Activated T-helper 1 cell treated with anti-CD3 and anti-CD28 coated beads, Interleukin-12 subunit alpha, Interleukin-12 subunit beta, Interleukin-2, Interleukin-4 antibody, amounts not matched to agents 30 ng/mL and 10 ng/mL and 1 ng/mL, durations not matched to agents 14 hours and 24 hours and 36 hours (primary cell): ENCODE measurements at places on chromosomes 16 and 17.

DNA sequence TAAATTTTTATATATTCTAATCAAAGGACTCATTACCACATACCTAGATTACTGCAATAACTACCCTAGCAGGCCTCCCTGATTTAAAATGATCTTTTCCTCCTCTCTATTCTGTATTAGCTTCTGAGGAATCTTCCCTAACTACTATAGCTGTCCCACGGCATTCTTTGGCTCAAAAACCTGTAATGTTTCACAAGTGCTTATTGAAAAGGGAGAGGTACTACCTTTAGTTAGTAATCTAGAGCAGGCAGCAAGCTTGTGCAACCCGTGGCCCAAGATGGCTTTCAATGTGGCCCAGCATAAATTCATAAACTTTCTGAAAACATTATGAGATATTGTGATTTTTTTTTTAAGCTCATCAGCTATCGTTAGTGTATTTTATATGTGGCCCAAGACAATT, 71.0 kb upstream of the CORO6 start:
- H3K36me3 ChIP-seq, result peaks cover 24% of the 10 kb centered on the region
- H3K4me1 ChIP-seq, result peaks cover 17% of the 10 kb centered on the region
- H3K4me3 ChIP-seq, result no peak overlapping the region
- no peaks in the 10 kb centered on the region for H3K27me3 ChIP-seq
- H3K27ac ChIP-seq, result peak overlapping the region; percentile 59
- no peak for DNase-seq

DNA sequence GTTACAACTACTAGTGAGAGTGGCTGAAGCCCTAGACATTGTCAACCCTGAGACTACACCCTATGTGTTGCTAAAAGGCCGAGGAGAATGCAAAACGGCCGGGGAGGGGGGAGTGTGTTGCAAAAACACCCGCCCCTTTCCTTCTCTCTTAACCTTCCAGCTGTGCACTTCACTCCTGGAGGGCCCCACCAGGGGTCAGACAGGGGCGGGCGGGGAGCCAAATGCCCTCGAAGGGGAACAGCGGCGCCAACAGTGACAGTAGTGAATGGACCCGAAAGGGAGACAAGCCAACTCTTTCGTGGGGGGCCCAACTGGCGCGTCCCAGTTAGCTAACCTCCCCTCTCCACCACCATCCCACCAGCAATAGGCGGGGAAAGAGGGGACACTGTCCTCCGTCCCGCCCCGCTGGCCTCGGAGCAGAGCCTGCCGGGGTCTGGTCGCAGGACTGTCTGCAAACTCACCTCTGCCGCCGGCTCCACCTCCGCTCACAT, 352 bp downstream of the MARF1 start:
- peak overlapping the region; percentile 96 for H3K4me3 ChIP-seq
- peaks cover 13% of the 10 kb centered on the region for H3K36me3 ChIP-seq
- no peaks in the 10 kb centered on the region for H3K27me3 ChIP-seq
- H3K27ac ChIP-seq, result peak overlapping the region; percentile 96
- H3K4me1 ChIP-seq, result peaks cover 52% of the 10 kb centered on the region
- DNase-seq, result peak; percentile 65

GRCh38 chr17:82242977-82243647, 14.3 kb downstream of the SLC16A3 start:
- no peak overlapping the region for H3K27ac ChIP-seq
- peaks cover 41% of the 10 kb centered on the region for H3K36me3 ChIP-seq
- no peaks in the 10 kb centered on the region for H3K27me3 ChIP-seq
- H3K4me1 ChIP-seq, result peaks cover 32% of the 10 kb centered on the region

- no peak overlapping the region for H3K27ac ChIP-seq
- H3K36me3 ChIP-seq, result no peaks in the 10 kb centered on the region
- H3K27me3 ChIP-seq, result peaks cover 11% of the 10 kb centered on the region
- no peak for DNase-seq
- no peaks in the 10 kb centered on the region for H3K4me1 ChIP-seq
- H3K4me3 ChIP-seq, result no peak overlapping the region
These were observed 2.0 kb upstream of the KRTAP9-6 start for GRCh38 chr17:41263212-41263611.

GRCh38 chr17:11557727-11558452, 40.4 kb upstream of the DNAH9 start:
- H3K4me1 ChIP-seq, result no peaks in the 10 kb centered on the region
- DNase-seq, result no peak
- no peaks in the 10 kb centered on the region for H3K27me3 ChIP-seq
- H3K4me3 ChIP-seq, result no peak overlapping the region
- no peak overlapping the region for H3K27ac ChIP-seq
- H3K36me3 ChIP-seq, result no peaks in the 10 kb centered on the region

DNA sequence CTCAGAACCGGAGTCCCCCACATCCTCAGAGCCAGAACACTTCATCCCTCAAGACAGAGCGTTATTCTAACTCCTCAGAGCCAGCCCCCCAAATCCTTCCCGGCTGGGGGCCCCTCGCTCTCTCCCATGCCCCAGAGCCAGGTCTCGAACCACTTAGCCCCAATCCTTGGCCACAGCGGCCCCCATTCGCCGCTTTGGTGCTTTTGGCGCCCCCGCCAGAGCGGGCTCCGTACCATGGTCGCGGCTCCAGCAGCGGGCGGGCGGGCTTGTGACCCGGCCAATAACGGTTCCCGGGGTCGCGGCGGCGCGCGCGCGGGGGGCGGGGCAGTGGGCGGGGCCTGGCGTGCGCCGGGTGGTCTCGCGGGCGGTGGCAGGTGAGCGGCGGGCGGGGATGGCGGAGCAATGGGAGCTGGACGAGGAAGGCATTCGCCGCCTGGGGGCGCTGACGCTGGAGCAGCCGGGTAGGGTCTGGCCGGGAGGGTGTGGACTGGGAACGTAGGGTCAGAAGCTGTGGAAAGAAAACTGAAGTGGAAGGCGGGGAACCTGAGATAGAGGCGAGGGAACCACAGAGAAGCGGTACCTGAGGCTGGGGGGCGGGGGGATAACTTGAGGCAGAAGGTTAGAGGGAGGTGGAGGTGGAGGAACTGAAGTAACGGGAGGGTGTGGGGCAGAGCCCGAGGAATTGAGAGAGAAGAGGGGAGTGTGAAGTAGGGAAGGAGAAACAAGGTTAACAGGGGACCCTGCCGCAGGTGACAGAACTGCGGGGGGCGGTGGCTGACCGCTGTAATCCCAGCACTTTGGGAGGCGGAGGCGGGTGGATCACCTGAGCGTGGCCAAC, at the start of the genes KCTD19 and LRRC36:
TSS of gene KCTD19 (minus strand) at position 270 of the 838 bp plus-strand sequence. CDS start at position 236, 34 bp downstream.
TSS of gene LRRC36 (plus strand) at position 344 of the 838 bp plus-strand sequence. CDS start at position 392, 48 bp downstream.
- H3K27me3 ChIP-seq, result peaks cover 45% of the 10 kb centered on the region
- H3K4me3 ChIP-seq, result peak within 1 kb of the TSS; percentile 87
- peaks cover 5% of the 10 kb centered on the region for H3K4me1 ChIP-seq
- no peaks in the 10 kb centered on the region for H3K36me3 ChIP-seq
- H3K27ac ChIP-seq, result peak within 1 kb of the TSS; percentile 56
- DNase-seq, result peak; percentile 34

DNA sequence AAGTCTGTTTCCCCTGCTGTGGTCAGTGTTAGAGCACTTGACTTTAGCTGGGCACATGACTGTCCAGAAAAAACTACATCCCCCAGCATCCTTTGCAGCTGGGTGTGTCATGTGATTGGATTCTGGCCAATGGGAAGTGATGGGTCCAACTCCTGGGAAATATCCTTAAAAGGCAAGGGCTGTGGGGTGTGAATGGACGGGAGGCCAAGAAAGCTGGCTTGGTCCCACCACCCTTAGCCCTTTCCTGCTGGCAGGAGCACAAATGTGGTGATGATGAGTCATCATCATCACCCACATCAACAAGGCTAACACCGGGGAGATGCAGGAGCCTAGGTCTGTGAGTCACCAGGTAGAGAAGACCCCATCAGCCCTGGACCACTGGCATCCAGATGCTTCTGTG, 341.7 kb downstream of the C16orf95 start:
- no peak overlapping the region for H3K4me3 ChIP-seq
- H3K27me3 ChIP-seq, result no peaks in the 10 kb centered on the region

GRCh38 chr16:77869997-77870813, 81.8 kb downstream of the VAT1L start:
- H3K27ac ChIP-seq, result no peak overlapping the region
- no peaks in the 10 kb centered on the region for H3K36me3 ChIP-seq
- no peak for DNase-seq
- peaks cover 6% of the 10 kb centered on the region for H3K27me3 ChIP-seq
- peaks cover 12% of the 10 kb centered on the region for H3K4me1 ChIP-seq

- DNase-seq, result no peak
- H3K4me3 ChIP-seq, result no peak overlapping the region
- peaks cover 22% of the 10 kb centered on the region for H3K36me3 ChIP-seq
- H3K27me3 ChIP-seq, result no peaks in the 10 kb centered on the region
These were observed 27.7 kb upstream of the CACNG5 start for GRCh38 chr17:66807182-66807581.

- H3K36me3 ChIP-seq, result no peaks in the 10 kb centered on the region
- H3K4me1 ChIP-seq, result peaks cover 17% of the 10 kb centered on the region
- peak overlapping the region; percentile 56 for H3K4me3 ChIP-seq
- peaks cover 34% of the 10 kb centered on the region for H3K27me3 ChIP-seq
- DNase-seq, result no peak
These were observed 26.9 kb upstream of the HLF start for GRCh38 chr17:55237841-55238178.

- H3K36me3 ChIP-seq, result peaks cover 1% of the 10 kb centered on the region
- peak; percentile 16 for DNase-seq
- peak overlapping the region; percentile 51 for H3K4me3 ChIP-seq
- no peaks in the 10 kb centered on the region for H3K27me3 ChIP-seq
- H3K27ac ChIP-seq, result no peak overlapping the region
- peaks cover 13% of the 10 kb centered on the region for H3K4me1 ChIP-seq
These were observed 426.7 kb upstream of the MAF start for GRCh38 chr16:80027007-80027965.

GRCh38 chr17:47615766-47616424, 33.8 kb upstream of the KPNB1 start:
- peaks cover 27% of the 10 kb centered on the region for H3K4me1 ChIP-seq
- peaks cover 29% of the 10 kb centered on the region for H3K36me3 ChIP-seq
- no peak overlapping the region for H3K27ac ChIP-seq
- no peaks in the 10 kb centered on the region for H3K27me3 ChIP-seq
- no peak for DNase-seq
- no peak overlapping the region for H3K4me3 ChIP-seq

GRCh38 chr17:48542114-48542656, 2.7 kb downstream of the HOXB2 start:
- peak overlapping the region; percentile 91 for H3K4me3 ChIP-seq
- peak; percentile 16 for DNase-seq
- H3K27me3 ChIP-seq, result peaks cover 8% of the 10 kb centered on the region
- H3K4me1 ChIP-seq, result peaks cover 46% of the 10 kb centered on the region
- peak overlapping the region; percentile 98 for H3K27ac ChIP-seq

- no peaks in the 10 kb centered on the region for H3K27me3 ChIP-seq
- no peaks in the 10 kb centered on the region for H3K4me1 ChIP-seq
- no peak for DNase-seq
- H3K36me3 ChIP-seq, result no peaks in the 10 kb centered on the region
- no peak overlapping the region for H3K27ac ChIP-seq
These were observed 106.6 kb downstream of the ELAC2 start for GRCh38 chr17:12911239-12911638.

DNA sequence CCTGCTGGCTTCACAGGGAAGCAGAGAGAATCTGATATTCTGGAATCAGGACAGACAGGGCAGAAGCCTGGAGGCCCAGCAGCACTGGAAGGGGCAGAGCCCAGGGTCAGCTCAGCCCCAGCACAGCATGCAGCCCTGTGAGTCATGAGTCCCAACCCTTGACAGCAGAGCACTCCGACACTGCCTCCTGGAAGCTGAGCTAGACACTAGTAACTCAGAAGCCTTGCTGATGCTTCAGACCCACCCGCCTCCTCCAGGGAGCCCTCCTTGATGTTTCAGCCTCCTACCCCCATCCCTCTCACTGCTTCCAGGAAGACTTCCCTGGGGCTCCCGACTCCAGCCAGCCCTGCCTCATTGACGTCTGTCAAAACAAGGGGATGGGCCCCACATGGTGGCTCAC, 6.9 kb downstream of the CAMKK1 start:
- no peak overlapping the region for H3K4me3 ChIP-seq
- H3K4me1 ChIP-seq, result peaks cover 22% of the 10 kb centered on the region
- H3K36me3 ChIP-seq, result peaks cover 2% of the 10 kb centered on the region

DNA sequence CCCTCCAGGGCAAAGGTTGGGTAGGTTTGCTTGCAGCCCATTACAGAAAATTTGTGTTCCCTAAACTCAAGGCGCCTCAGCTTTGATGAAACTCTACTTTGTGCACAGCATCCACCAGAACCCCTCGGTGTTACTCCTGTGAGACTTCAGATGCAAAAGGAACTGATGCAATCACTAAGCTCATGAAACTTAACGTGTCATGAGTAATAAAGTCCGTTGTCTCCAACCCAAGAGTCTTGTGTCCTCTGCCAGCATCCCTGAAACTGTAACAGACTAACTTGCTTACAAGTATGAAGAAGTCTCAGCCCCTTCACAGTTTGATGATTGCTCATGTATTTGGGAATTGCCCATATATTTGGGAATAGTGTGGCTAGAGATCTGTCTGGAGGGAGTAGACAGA, 74.8 kb upstream of the MARCHF10 start:
- no peak for DNase-seq
- H3K4me1 ChIP-seq, result no peaks in the 10 kb centered on the region
- no peak overlapping the region for H3K27ac ChIP-seq
- H3K36me3 ChIP-seq, result no peaks in the 10 kb centered on the region
- H3K27me3 ChIP-seq, result peaks cover 7% of the 10 kb centered on the region

GRCh38 chr17:46819906-46820351, 1.4 kb upstream of the WNT3 start:
- H3K27ac ChIP-seq, result no peak overlapping the region
- H3K4me3 ChIP-seq, result no peak overlapping the region
- H3K4me1 ChIP-seq, result no peaks in the 10 kb centered on the region
- DNase-seq, result no peak

DNA sequence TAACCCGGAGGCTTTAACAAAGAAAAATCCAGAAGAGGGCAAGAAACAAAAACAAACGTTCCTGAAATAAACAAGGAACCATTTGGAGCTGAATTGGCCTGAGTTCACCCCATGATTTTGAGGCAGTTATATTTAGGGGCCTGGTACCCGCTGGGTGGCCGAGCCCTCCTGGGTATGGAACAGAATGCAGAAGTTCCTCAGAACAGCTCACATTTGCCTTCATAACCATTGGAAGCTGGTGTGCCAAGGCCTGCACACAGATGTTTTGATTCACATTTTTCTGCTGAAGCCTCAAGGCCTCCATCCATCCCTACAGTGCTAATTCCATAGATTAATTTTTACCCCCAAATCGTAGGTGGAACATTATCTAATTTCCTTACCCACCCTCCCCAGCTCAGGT, 3.3 kb upstream of the ZFHX3 start:
- no peak for DNase-seq
- peaks cover 21% of the 10 kb centered on the region for H3K27me3 ChIP-seq
- H3K4me1 ChIP-seq, result peaks cover 8% of the 10 kb centered on the region

- no peaks in the 10 kb centered on the region for H3K27me3 ChIP-seq
- H3K4me3 ChIP-seq, result no peak overlapping the region
- H3K27ac ChIP-seq, result no peak overlapping the region
- peaks cover 29% of the 10 kb centered on the region for H3K36me3 ChIP-seq
These were observed 44.2 kb downstream of the ADCY7 start for GRCh38 chr16:50310308-50311133.

DNA sequence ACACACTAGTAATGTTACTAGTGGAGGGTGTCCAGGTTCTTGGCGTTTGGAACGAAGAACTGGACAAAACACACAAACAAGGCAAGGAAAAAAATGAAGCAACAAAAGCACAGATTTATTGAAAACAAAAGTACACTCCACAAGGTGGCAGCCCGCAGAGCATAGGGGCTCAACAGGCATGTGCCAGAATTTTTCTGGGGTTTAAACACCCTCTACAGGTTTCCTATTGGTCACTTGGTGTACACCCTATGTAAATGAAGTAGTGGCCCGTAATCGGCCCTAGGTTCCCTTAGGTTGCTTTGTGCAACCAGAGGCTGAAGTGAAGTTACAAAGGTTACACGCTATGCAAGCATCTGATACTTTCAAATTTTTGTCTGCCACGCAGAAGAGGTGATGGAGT, 8.1 kb downstream of the OR2C1 start:
- H3K27me3 ChIP-seq, result peaks cover 2% of the 10 kb centered on the region
- no peak for DNase-seq
- peaks cover 2% of the 10 kb centered on the region for H3K36me3 ChIP-seq

- H3K4me1 ChIP-seq, result peaks cover 31% of the 10 kb centered on the region
- H3K27me3 ChIP-seq, result no peaks in the 10 kb centered on the region
- H3K4me3 ChIP-seq, result peak overlapping the region; percentile 66
- DNase-seq, result no peak
These were observed 2.9 kb downstream of the FXR2 start for GRCh38 chr17:7611635-7612293.
